ENCODE measurements at places on chromosomes 3 and 15. TPM values are rescaled to one million over a fixed set of nuclear protein-coding genes. Genes with fewer than 3 reads are reported as not detected.

Gene RAB43
- 30.5 TPM for total RNA-seq

DNA sequence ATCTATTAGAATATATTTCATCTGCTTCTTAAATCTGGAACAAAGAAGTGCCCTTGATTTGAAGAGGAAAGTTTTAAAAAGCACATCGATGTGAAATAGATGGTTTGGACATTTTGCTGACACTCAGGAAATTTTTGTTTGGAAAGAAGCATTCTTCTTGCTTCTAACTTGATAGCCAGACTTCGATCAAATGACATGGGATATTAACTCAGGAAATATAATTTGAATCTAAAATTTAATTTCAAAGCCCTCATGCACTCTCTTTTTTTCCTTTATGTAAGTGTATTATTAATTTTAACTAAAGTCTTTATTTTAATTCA lies 761.2 kb downstream of the VGLL3 start:
- no peaks in the 10 kb centered on the region for H3K4me1 ChIP-seq
- H3K4me3 ChIP-seq = no peak overlapping the region
- H3K36me3 ChIP-seq = no peaks in the 10 kb centered on the region
- no peak overlapping the region for H3K27ac ChIP-seq
- no peaks in the 10 kb centered on the region for H3K27me3 ChIP-seq

GRCh38 chr15:81765816-81766215 lies 280.0 kb downstream of the MEX3B start:
- no peaks in the 10 kb centered on the region for H3K4me1 ChIP-seq
- no peaks in the 10 kb centered on the region for H3K27me3 ChIP-seq
- no peak overlapping the region for H3K27ac ChIP-seq
- no peak overlapping the region for H3K4me3 ChIP-seq

DNA sequence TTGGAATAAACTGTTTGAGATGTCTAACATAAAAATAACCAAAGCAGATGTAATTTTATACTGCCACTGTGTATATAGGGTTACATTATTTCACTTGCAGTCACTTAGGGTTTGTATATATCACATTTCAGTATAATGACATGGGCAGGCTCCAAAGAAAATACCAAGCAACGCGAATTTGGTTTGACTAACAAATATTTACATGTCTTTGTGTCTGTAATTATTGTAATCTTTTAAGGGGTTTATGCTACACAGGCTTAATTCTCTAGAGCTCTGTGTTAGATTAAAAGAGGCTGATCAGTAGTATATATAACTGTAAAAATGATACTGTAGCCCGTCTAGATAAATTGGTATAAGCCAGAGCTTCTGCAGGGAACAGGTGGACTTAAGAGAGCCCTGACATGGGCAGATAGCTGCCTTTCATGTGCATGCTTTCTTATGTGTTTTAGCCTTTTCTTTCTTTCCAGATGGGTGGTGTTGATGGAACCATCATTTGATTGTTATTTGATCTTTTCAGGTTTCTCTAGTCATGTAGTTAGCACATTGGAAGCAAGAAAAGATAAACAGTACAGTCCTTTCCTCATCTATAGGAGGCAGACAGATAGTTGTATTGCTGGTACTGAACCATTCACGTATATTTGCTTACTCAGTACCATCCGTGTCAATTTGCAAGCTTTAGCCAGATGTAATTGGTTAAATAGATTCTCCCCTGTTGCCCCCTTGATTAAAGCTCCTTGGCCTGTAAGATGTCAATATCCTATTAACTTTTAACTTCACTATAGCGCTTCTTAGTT lies 86.1 kb downstream of the GALK2 start:
- no peak for DNase-seq
- H3K27ac ChIP-seq = no peak overlapping the region
- H3K4me1 ChIP-seq = no peaks in the 10 kb centered on the region
- no peaks in the 10 kb centered on the region for H3K27me3 ChIP-seq
- no peak overlapping the region for H3K4me3 ChIP-seq
- no peaks in the 10 kb centered on the region for H3K36me3 ChIP-seq

DNA sequence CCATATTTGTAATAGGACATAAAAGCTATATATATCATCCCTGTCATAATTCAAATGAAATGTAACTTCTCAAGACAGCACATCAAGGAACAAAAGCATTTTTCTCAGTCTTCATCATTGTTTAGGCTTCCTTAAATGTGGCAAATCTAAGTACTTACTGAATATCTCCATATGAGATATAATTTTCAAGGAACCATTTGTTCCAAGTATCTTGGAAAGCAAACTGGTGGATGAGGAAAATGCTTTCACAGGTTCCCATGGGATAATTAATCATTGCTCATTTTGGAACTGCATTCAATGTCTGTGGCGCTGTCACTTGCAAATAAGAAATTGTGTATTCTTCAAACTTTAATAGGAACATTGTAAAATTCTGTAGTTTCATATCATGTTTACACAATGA lies 52.6 kb upstream of the ZNF385D start:
- no peak overlapping the region for H3K27ac ChIP-seq
- H3K4me1 ChIP-seq = no peaks in the 10 kb centered on the region
- no peak overlapping the region for H3K4me3 ChIP-seq
- H3K27me3 ChIP-seq = no peaks in the 10 kb centered on the region
- H3K36me3 ChIP-seq = no peaks in the 10 kb centered on the region

DNA sequence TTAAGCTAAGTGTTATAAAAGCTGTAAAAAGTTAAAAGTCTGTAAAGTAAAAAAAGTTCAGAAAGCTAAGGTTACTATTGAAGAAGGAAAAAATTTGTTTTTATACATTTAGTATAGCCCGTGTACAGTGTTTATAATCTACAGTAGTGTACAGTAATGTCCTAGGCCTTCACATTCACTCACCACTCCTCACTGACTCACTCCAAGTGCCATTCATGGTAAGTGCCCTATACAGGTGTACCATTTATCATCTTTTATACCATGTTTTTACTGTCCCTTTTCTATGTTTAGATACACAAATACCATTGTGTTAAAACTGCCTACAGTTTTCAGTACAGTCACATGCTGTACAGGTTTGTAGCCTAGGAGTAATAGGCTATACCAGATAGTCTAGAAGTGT lies 8.8 kb downstream of the CCDC71 start:
- no peaks in the 10 kb centered on the region for H3K36me3 ChIP-seq
- no peak overlapping the region for H3K4me3 ChIP-seq
- H3K27ac ChIP-seq = no peak overlapping the region
- no peaks in the 10 kb centered on the region for H3K27me3 ChIP-seq
- no peak for DNase-seq

GRCh38 chr3:120756061-120756460 lies 13.5 kb downstream of the GTF2E1 start:
- DNase-seq = no peak
- no peaks in the 10 kb centered on the region for H3K27me3 ChIP-seq
- no peaks in the 10 kb centered on the region for H3K4me1 ChIP-seq

- DNase-seq = no peak
- no peak overlapping the region for H3K4me3 ChIP-seq
- no peaks in the 10 kb centered on the region for H3K27me3 ChIP-seq
- no peak overlapping the region for H3K27ac ChIP-seq
- H3K4me1 ChIP-seq = no peaks in the 10 kb centered on the region
Measured at GRCh38 chr3:4734454-4734853, 241.3 kb downstream of the ITPR1 start.

DNA sequence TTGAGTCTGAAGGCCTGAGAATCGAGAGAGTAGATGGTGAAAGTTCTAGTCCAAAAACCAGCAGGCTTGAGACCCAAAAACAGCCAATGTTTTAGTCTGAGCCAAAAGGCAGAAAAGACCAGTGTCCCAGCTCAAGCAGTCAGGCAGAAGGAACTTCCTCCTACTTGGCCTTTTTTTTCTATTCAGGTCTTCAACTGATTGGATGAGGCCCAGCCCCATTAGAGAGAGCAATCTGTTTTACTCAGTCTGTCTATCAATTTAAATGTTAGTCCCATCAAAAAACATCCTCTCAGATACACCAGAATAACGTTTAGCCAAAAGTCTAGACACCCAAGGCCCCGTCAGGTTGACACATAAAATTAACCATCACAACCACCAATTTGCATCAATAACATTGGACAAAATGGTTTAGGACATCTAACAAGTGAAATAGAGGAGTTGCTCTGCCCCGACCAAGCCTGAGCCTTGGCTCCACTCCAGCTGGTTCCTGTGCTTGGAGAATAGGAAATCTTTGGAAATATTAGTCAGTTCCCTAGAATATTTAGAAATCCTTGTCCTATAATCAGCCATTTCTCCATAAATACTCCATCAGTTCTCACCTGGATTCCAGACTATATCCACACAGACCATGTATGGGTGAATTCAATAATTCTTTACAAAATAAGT lies 51.4 kb upstream of the LIPC start:
- H3K36me3 ChIP-seq = no peaks in the 10 kb centered on the region
- H3K27me3 ChIP-seq = no peaks in the 10 kb centered on the region
- no peak overlapping the region for H3K4me3 ChIP-seq
- H3K4me1 ChIP-seq = no peaks in the 10 kb centered on the region
- no peak overlapping the region for H3K27ac ChIP-seq
- no peak for DNase-seq

DNA sequence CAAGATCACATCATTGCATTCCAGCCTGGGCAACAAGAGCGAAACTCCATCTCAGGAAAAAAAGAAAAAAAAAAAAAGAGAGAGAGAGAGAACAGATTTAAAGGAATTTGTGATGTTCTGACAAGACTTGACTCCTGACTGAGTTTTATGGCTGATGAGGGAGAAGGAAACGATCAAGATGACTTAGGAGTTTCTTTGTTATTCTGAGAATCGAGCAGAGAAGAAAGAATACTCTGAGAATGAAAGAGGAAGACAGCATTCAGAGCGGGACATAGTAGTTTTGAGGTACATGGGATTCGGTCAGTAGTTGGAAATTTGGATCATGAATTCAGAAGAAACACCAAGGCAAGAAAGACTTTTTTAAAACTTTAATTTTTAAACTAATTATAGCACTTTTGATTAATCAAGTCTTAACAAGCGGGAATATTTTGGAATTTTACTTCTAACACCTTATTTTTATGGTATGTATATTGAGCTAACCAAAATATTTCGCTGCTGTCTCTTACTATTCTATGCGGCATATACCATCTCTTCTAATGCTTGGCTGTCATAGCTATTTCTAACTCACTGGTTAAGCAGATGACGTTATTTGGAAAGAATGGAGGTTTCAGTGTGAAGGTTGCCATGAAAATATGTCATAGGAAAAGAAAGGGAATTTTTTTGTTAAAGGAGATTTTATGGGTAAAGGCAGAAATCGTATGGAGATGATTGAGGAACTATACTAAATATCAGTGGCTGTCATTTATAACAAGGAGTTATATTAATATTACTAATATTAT lies 644.1 kb downstream of the RBMS3 start:
- no peaks in the 10 kb centered on the region for H3K27me3 ChIP-seq
- no peak overlapping the region for H3K4me3 ChIP-seq
- no peak for DNase-seq
